Effector memory CD4-positive, alpha-beta T cell (primary cell): ENCODE measurements at places on chromosomes 12 and 14.

GRCh38 chr12:4812624-4813327, 92.6 kb downstream of the GALNT8 start:
- no peak for DNase-seq

DNA sequence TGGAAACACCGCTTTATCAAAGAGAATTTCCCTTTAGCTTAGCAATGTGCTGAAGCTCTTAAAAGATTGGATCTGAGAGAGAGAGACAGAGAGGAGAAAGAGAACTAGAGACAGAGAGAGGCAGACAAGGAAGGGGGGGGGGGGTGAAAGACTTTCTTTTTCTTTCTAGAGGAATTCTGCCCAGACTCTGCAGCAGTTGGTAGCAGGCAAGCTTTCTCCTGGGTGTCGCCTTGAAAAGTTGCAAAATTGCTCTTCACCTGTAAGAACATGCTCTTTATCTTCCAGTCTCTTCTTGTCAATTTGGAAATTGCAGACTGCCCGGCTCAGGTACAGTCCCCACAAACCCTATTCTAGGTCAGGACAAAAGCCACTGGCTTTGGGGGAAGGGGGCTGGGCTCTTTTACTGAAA, 2.9 kb upstream of the OTX2 start:
- no peak for DNase-seq

GRCh38 chr12:103503546-103504480, 8.0 kb upstream of the C12orf42 start:
- peak; percentile 13 for DNase-seq

DNA sequence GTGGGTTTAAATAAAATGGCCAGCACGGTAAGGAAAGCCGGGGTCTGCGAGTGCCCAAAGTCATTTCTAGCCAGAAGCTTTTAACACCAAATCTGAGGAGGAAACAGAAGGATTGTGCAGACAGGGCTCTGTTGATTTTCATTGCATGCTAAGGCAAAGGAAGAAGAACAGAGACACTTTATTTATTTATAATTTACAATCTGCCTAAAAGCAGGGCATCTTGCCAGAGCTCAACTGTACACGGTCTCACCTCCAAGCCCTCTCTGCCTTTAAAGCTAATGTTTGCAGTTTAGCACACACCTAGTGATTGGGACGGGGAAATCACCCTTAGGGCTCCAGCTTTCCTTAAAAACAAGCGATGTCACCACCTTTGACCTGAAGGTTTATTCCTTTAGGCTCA, 4.0 kb downstream of the KCNA5 start:
- DNase-seq, result no peak

GRCh38 chr12:130405332-130405731, 67.6 kb downstream of the PIWIL1 start:
- DNase-seq, result no peak

DNA sequence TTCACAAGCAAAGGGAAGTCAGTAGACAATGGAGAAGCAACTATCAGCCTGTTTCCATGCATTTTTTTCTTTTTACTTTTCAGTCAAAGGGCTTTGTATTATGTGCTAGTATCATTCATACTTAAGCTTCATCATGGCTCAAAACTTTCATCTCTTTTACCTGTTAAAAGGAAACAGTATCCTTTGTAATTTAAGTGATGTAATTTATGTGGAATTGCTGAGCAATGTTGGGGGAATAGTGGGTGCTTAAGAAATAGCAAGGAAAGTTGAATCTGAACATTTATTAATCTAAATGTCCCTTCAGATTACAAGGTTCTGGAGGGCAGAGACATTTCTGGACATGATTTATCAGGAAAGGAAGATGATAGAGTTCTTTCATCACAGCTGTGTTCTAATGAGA, 915.3 kb downstream of the VRK1 start:
- DNase-seq, result no peak

- DNase-seq, result no peak
Measured at GRCh38 chr12:11859705-11860425, 210.4 kb downstream of the ETV6 start.
